ENCODE measurements at places on chromosomes 1 and 21.

DNA sequence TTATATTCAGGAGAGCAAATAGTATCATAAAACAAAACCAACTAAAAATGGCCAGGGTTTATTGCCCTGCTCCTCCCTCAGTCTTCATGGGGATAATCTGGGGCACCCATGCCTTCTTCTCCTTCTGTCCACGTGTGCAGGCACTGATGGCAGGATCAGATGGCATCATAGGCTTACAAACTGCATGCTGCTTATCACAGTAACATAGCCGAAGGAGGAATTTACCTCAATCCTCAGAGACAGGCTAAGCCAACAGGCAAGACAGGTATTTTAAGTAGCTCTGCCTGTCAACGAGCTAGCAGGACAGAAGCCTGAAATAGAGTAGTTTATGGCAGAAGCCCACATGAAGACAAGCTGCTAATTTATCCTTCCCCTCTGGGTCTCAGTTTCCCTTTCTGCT lies 9.4 kb downstream of the LAMB3 start:
- no peak for DNase-seq

DNA sequence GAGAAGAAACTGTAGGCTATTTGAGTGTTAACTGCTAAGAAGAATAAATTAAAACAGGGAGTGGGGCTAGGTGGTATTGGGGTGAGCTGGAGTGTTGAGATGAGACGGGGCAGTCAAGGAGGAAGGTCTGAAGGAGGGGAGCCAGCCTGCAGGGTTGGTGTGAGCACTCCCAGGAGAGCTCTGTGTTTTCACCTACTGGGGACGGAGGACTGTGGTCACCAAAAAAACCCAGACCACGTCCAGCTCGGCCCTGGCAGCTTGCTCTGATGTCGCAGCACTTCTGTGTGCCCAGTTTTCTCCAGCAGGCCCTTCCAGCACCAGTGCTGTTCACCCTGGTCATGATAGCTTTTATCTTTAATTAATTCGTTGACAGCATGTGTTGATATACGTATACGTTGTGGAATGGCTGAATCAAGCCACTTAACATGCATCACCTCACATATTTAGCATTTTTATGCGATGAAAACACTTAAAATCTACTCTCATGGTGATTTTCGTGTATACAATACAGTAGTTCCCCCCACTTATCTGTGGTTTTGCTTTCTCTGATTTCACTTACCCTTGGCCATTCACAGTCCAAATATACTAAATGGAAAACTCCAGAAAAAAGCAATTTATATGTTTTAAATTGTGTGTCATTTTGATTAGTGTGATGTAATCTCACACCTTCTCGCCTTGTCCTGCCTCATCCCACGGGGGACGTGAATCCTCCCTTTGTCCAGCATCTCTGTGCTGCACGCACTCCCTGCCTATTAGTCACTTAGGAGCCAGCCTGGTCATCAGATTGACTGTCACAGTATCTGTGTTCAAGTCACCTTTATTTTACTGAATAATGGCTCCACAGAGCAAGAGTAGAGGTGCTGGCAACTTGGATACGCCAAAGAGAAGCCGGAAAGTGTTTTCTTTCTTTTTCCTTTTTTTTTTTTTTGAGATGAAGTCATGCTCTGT lies 12.3 kb downstream of the FAM3B start:
- no peak for DNase-seq

GRCh38 chr1:96409087-96409486 lies 312.5 kb upstream of the PTBP2 start:
- no peak for DNase-seq

DNA sequence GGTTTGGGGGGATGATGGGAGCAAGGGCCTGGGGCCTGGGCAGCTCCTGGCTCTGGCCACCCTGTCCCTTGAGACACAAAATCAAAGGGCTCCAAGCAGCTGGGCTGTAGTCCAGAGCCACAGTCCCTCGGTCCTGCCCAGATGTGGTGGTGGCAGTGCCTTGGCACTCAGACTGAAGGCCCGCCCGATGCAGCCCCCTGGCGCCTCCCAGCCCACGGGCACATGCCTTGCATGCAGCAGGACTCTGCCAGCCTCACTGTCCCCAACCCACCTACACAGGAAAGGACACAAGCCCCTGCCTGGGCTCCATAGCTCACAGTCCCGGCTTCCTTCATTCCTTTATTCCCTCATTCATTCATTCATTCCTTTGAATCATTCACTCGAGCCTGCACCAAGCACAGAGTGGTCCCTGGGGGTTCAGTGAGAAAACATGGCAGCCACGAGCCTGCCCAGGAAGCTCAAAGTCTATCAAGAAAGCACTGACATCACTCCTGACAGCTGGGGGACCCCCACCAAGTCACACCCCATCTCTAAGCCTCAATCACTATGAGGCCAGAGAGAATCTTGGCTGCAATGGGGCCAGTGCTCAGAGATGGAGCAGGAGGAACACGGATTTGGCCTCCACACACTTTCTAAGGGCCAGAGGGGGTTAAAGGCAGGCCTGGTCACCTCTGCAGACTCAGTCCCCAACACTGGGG lies 5.8 kb downstream of the SDC3 start:
- DNase-seq = no peak

DNA sequence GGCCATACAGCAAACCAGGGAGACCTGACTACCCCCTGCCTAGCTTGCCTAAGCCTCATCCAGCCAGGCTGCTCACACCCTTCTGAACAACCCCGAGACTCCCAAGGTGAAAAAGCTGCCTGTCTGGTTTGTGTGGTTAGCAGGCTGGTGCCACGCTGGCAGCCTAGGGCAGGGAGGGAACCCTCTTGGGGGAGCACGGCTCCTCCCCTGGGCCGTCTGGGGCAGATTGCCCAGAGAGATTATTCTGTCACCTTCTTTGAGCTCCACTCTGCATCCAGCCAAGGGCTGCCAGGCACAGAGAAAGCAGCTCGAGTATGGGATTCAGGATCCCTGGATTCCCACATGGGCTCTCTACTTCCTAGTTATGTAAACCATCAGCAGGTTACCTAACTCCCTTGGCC lies 27.5 kb upstream of the TCEA3 start:
- no peak for DNase-seq

GRCh38 chr1:207763091-207763490 lies 11.2 kb downstream of the CD46 start:
- DNase-seq = no peak

DNA sequence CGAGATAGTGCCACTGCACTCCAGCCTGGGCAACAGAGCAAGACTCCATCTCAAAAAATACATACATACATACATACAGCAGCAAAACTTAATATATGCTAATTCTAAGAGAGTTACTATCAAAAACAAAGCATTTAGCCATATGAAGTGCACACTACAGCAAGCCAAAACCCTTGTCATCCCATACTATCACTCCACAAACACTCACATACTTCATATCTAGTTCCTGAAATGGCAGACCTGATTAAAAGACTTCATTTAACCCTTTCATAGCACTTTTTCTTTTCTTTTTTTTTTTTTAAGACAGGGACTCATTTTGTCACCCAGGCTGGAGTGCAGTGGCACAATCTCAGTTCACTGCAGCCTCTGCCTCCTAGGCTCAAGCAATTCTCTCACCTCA lies 65.6 kb downstream of the COP1 start:
- no peak for DNase-seq

- DNase-seq = no peak
Observed at GRCh38 chr1:65691972-65692371, 100.7 kb upstream of the PDE4B start.

DNA sequence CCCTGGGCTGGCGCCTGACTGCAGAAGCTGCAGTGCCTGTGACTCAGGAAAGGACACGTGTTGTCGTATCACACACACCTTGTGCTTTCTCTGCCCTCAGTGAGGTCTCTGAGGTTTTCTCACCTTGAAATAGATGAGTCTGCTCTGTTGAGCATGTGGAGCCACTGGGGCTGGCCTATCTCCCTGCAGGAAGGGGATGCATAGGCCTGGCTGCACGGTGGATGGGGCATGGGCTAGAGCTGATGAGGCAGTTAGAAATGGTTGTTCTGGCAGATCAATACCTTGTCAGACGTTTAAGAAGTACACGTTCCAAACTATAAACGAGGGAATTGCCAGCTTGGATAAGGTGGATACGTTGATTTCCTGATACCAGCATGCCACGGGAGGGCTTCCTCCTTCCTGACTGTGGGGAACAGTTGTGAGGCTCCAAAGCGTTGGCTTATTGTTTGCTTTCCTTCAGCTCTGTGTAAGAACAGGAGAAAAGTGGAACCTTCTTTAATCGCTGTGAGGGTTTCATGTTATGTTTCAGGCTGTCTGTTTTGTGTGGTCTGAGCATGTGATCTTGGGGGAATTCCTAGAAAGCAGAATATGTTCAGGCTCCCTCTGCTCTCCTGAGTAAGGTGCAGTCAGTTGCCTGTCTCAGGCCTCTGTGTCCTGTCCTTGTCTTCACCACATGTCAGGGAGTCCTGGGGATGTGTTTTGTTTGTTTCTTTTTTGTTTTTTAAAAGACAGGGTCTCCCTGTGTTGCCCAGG lies 44.8 kb downstream of the PCNT start:
- peak; percentile 65 for DNase-seq

GRCh38 chr1:193264313-193265065 lies 78.1 kb upstream of the B3GALT2 start:
- DNase-seq = no peak

DNA sequence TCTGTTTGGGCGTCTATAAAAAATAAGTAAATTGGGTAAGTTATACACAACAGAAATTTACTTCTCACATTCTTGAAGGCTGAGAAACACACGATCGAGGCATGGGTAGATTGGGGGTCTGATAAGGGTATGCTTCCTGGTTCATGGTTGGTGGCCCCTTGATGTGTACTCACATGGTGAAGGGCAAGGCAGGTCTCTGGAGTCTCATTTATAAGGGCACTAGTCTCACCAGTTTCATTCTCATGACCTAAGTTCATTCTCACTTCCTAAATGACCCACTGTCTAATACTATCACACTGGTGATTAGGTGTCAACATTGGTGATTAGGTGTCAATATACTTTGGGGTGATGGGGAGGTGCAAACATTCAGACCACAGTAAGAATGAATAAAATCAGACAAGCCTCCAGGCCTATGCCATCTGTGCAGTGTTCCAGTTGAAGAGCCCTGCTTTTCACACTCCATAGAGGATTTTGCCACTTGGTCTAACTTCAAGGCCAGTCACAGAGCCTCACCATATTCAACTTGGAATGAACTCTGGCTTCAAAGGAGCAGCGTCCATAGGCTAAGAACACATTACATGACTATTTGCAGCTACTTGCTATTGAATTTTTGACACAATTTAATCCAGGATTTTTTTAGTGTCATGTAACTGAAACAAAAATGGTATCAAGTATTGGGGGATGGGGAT lies 2.5 kb upstream of the GBP4 start:
- peak; percentile 69 for DNase-seq

DNA sequence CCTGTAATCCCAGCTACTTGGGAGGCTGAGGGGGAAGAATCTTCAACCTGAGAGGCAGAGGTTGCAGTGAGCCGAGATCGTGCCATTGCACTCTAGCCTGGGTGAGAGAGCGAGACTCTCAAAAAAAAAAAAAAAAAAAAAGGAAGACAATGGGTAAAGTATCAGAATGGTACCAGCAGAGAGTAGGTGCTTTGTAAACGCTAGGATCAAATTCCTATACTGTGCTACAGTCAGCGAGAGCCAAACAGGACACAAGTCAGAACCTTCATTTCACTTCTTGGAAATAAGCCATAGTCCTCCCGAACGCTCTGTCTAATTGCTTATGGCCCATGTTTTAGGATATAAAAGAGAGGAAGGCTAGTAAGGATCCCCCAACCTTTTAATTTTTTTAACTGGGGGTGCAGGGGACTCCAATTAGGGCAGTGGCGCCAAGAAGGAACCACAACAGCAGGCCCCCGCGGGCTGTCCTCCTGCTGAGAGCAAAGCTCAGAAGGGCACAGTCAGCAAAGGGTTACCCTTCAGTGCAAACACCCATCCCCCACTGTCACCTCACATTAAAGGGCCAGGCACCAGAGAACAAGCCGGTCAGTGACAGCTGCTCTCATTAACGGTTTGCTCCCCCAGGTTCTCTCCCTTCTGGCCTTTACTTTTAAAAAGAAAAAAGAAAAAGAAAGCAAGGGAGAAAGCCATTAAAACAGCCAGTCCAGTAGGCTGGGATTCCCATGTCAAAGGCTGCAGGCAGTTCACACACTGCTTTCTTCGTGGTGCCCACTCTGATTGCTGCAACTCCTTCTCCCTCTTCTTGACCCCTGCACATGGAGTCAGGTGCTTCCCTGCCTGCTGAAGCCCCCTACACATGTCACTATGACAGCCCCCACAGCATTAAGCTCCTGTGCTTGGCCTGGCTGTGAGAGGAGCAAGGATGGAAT lies 69.4 kb downstream of the PLPP3 start:
- no peak for DNase-seq

DNA sequence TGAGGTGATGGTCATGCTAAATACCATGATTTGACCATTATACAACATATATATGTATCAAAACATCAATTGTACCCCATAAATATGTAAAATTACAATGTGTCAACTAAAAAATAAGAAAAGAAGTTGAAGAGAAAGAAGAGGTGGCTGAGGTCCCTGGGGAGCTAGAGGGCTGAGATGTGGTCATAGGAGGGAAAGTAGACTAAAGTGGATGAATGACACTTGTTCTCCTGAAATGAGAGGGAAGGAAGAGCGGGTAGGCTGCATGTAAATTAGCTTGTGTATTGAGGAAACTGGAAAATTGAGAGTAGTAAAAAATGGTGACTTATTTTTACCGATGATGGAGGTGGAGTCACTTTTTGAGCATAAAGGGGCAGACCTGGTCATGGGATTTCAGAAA lies 117.0 kb downstream of the ST6GALNAC3 start:
- no peak for DNase-seq

DNA sequence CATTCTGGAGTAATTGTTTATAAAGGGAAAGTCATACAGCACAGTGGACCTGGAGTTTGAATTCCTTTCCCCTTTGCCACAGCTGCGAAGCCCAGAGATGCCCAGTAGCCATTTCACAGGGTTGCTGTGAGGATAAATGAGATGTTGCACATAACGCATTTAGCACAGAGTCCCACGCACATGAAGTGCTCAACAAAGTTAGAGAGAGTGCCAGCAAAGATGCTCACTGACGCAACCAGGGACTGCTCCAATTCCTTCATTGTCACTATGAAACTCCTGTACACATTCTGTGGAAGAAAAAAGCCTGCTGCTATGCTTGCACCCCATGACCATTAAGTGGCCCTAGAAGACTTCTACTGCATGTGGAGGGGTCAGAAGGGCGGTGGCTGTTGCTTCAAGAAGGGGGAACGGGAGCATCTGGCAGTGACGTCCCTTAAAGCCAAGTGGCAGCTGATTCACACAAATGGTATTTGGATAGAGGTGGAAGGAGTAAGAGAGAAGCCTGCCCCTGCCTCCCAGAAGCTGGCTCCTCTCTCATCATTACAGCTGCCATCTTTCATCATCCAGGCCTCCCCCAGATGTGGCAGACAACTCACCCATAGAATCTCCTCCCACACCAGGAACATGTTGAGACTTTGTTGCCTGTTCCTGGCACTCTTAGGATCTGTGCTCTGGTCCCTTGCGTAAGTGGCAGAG lies 26.5 kb upstream of the VAV3 start:
- DNase-seq = no peak

All from GM12878 (cell line).